Glutamatergic neuron (in vitro differentiated cells): ENCODE measurements at places on chromosomes 6 and 20. TPM values are rescaled to one million over a fixed set of nuclear protein-coding genes. Genes with fewer than 3 reads are reported as not detected.

- no peaks in the 10 kb centered on the region for H3K27me3 ChIP-seq
- H3K27ac ChIP-seq: no peak overlapping the region
- no peaks in the 10 kb centered on the region for H3K36me3 ChIP-seq
Observed at GRCh38 chr6:20978151-20978614, 443.9 kb downstream of the CDKAL1 start.

DNA sequence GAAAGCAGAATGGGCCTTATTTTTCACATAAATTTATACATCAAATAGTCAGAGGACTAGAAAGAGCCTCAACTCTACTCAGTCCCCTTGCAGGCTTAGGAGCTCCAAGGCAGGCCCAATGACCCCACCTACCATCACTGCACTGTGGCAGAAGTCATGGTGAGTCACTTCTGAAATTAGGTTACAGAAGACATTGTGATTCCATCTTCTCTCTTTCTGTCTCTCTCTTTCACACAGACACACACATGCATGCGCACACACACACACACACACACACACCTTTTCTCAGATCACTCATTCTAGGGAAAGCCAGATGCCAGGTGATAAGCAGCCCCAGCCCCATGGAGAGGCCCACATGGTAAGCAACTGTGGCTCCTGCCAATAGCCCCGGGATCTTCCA lies 103.8 kb downstream of the C6orf118 start:
- H3K36me3 ChIP-seq: no peaks in the 10 kb centered on the region
- H3K4me1 ChIP-seq: no peaks in the 10 kb centered on the region
- H3K27ac ChIP-seq: no peak overlapping the region
- no peak for DNase-seq

- H3K36me3 ChIP-seq: peaks cover 4% of the 10 kb centered on the region
- H3K27ac ChIP-seq: no peak overlapping the region
- H3K4me3 ChIP-seq: no peak overlapping the region
- DNase-seq: no peak
Observed at GRCh38 chr6:107418118-107418517, 41.2 kb downstream of the PDSS2 start.

DNA sequence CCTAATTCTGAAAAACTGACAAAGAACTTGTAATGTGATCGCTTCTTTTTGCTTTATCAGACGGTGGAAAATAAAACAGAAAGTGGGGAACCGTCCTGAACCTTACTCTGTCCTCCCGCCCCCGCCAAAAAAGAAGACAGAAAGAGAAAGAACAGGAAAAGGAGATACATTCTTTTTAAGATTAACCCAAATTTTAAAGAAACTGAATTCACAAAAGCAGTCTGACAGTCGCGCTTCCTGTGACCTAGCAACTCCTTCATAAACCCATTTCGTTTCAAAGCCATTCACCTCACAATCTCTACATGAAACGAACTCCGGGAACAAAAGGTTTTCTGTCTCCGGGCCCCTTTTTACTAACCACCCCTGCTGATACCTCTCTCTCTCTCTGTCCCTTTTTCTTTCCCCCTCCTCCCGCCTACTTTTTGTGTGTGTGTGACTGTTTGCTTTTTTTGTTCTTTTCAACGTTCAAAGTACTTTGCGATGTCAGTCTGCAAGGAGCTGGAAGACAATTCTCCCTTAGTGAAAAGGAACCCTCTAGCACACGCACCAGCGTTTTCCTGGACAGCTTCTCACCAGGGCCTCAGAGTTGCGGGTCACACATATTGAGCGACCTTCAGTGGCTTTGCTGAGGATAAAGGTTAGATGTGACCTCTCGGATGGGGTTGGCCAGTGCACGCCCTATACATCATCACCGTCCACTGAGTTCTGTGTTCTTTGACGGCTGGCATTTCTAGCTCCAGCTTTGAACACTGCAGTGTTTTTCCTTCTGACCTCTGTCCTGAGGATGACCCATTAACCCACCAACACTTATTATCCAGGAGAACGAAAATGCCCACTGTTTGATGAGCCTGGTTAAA lies 530 bp upstream of the NEDD9 start:
- no peaks in the 10 kb centered on the region for H3K27me3 ChIP-seq
- peak overlapping the region; percentile 86 for H3K4me3 ChIP-seq
- no peaks in the 10 kb centered on the region for H3K36me3 ChIP-seq
- peaks cover 6% of the 10 kb centered on the region for H3K4me1 ChIP-seq
- peak overlapping the region; percentile 72 for H3K27ac ChIP-seq
- DNase-seq: no peak

DNA sequence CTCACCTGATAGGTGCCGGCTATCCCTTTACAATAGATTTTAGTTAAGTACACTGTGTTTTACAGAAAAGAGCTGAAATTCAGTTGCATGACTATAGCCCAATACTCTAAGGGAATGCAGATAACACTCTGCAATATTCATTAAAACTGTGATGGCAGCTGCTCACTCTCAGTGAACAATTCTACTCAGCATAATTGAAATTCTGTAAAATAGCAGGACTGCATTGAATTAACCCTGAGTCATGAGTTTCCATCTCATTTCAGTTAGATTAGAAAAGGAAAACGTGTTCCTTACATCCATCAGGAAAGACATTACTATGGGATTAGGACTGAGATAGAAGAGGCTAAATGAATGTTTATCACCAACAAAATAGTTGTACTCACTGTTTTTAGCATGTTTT lies 613.3 kb upstream of the JAG1 start:
- no peaks in the 10 kb centered on the region for H3K27me3 ChIP-seq
- H3K4me1 ChIP-seq: peaks cover 23% of the 10 kb centered on the region
- peaks cover 5% of the 10 kb centered on the region for H3K36me3 ChIP-seq
- H3K4me3 ChIP-seq: peak overlapping the region; percentile 35

- H3K27me3 ChIP-seq: peaks cover 7% of the 10 kb centered on the region
- DNase-seq: no peak
- H3K4me1 ChIP-seq: peaks cover 1% of the 10 kb centered on the region
- peaks cover 4% of the 10 kb centered on the region for H3K36me3 ChIP-seq
Observed at GRCh38 chr20:34537651-34538050, 20.9 kb upstream of the MAP1LC3A start.

The EMILIN3 gene
- total RNA-seq: not detected

The PAK1IP1 gene
- total RNA-seq: 14.6 TPM
